ENCODE measurements at places on chromosomes 3 and 15.

DNA sequence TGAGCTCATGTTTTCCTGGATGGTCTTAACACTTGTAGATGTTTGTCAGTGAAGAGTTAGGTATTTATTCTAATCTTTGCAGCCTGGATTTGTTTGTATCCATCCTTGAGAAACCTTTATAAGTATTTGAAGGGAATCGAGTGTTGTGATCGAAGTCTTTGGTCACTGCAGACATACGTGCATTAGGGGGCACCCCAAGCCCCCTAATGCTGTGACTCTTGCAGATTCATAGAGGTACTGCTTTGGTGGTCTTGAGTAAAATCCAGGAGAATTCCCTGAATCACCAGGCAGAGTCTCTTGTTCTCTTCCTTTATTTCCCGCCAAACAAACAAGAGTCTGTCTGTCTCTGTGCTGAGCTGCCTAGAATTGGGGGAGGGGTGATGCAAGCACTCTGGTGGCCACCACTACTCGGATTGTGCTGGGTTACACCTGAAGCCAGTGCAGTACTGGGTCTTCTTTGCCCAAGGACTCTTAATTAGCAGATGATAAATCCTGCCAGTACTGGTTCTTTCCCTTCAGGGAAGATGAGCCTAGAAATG, 170.5 kb upstream of the POU1F1 start:
- DNase-seq, result no peak

DNA sequence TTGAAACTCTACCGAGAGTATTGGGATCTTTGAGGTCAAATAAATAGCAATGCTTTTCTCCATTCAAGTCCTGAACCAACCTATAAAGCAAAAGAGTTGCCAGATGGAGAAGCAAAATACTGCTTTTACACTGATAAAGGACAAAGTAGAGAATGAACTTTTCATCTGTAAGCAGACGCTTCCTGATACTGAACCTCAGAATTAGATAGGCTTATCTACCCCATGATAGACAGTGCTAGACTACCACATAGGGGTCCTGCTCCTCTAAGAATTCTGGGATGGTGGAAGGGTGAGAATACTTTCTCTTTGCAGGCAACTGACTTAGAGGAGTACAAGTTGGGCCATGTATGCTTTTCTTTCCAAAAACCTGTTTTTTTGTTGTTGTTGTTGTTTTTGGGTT, 9.5 kb downstream of the SAXO2 start:
- DNase-seq, result no peak

DNA sequence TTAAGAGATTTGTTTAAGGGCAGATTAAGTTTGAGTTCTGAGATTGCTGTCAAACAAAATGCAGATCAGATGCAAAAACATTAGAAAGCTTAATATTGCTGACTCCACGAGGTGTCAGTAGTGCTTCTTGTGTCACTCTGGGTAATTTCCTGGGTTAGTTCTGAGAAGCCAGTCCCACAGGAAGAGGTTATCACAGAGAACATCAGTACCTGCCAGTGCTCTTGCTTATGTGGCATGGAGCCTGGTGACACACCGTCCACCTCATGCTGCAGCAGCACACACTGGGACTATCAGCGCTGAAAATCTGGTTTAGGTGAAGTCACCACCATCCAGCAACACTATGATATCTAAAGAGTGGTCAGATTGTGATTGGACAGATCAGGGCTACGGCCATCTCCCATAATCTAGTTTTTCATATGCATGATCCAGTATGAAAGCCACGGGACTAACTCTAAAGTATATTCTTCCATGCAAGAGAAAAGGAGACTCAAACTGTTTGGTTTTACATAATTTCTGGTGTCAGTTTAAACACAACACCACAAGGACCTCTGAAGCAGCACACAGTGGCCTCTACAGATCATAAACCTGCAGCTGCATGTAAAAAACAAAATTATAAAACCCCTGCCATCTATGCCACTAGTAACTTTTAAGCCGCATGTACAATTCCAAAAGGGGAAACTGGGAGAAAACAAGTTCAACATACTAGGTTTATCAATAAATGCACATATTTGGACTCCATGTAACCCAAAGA, 36.1 kb upstream of the MYO5C start:
- DNase-seq, result no peak

GRCh38 chr15:40696228-40696627, 1.3 kb downstream of the RAD51 start:
- DNase-seq, result no peak

- no peak for DNase-seq
These were observed 10.6 kb downstream of the RBMS3 start for GRCh38 chr3:29291260-29291981.

GRCh38 chr3:151206201-151206600, 3.2 kb upstream of the GPR171 start:
- no peak for DNase-seq

- DNase-seq, result no peak
These were observed 67.9 kb upstream of the UNC13C start for GRCh38 chr15:53910236-53910849.

GRCh38 chr3:172561897-172562640, 38.8 kb upstream of the TNFSF10 start:
- no peak for DNase-seq

- DNase-seq, result no peak
These were observed 393.6 kb upstream of the TPM1 start for GRCh38 chr15:62648954-62649353.

GRCh38 chr3:187039100-187039722, 100.1 kb downstream of the RPL39L start:
- no peak for DNase-seq

DNA sequence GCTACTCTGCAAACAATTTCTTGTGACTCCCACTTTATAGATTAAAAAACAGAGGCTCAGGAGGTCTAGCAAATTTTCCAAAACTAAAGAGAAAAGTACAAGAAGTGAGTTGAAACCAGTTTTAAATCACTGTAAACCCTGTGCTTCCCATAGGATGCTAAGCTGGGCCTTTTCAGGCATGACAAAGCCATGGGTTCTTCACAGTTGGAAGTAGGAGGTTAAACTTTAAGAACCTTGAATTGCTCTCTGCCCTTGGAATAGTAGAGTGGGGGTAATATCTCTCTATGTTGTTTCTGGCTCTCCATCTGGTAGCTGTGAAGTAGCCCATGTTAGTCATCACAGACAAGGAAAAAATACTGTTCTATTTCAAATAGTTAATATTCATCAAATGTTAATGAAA, 193.6 kb upstream of the SATB1 start:
- no peak for DNase-seq

DNA sequence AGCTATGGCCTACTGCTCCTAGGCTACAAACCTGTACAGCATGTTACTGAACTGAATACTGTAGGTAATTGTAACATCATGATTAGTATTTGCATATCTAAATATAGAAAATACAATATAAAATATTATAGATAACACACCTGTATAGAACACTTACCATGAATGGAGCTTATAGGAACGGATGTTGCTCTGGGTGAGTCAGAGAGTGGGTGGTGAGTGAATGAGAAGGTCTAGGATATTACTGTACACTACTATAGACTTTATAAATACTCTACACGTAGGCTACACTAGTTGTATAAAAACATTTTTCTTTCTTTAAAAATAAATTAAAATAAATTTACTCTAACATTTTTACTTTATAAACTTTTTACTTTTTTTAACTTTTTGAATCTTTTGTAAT, 224.0 kb upstream of the CBLB start:
- no peak for DNase-seq

GRCh38 chr3:165347526-165347925, 151.3 kb upstream of the SLITRK3 start:
- no peak for DNase-seq

GRCh38 chr3:65785065-65785645, 253.6 kb downstream of the MAGI1 start:
- DNase-seq, result no peak

- DNase-seq, result no peak
These were observed 920.7 kb downstream of the SQOR start for GRCh38 chr15:46555547-46555946.

GRCh38 chr3:182722907-182723306, 70.4 kb upstream of the ATP11B start:
- no peak for DNase-seq

GRCh38 chr3:4756855-4757574, 222.2 kb upstream of the BHLHE40 start:
- no peak for DNase-seq

GRCh38 chr15:51494411-51495314, 127.9 kb downstream of the DMXL2 start:
- no peak for DNase-seq

GRCh38 chr3:141442446-141442845, 44.4 kb upstream of the RASA2 start:
- DNase-seq, result no peak

- no peak for DNase-seq
These were observed 4.6 kb downstream of the SKOR1 start for GRCh38 chr15:67829647-67830504.

DNA sequence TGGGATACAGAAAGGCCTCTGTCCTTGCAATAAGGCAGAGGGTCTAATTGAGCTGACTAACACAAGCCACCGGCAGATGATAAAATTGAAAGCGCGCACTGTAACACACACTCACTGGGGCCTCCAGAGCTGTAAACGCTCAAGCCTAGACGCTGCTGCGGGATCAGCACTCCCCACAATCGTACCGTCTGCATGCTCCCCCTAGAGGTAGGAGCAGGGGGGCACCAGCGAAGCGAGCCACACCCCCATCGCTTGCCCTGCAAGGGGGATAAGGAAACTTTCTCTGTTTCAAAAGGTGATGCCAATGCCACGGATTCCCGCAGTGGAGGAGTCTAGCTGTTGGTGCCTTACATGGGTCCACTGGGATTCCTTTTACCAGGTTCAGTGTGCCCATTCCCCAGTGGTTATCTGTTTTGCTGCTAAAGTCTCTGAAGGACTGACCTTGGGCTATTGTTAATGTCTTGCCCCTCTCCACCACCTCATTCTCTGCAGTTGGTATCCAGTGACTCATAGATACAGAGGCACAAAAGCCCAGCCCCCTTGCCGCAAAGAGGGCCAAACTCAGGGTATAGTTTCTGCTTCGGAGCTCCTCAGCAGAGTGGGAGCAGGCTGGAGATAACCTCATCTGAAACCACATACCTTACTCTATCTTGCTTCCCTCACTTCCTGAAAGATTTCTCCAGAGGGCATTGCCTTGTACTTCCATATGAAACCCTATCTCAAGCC, 139.3 kb upstream of the KBTBD8 start:
- DNase-seq, result no peak
